ENCODE measurements at places on chromosomes 16 and 17. TPM values are rescaled to one million over a fixed set of nuclear protein-coding genes. Genes with fewer than 3 reads are reported as not detected.

The CPNE7 gene
- 75.3 TPM for total RNA-seq

The TMC5 gene
- 6.8 TPM for total RNA-seq

The C16orf46 gene
- total RNA-seq, result 0.37 TPM

The SULT1A2 gene
- total RNA-seq, result 0.07 TPM

The TBC1D16 gene
- total RNA-seq, result 14.5 TPM

The RRAD gene
- total RNA-seq, result 53.2 TPM

The TEX19 gene
- total RNA-seq, result 0.49 TPM

The KRTAP9-2 gene
- not detected for total RNA-seq

The HNF1B gene
- 17.4 TPM for total RNA-seq

The KRT39 gene
- total RNA-seq, result not detected

The RTN4RL1 gene
- 19.9 TPM for total RNA-seq

The CHST6 gene
- 0.17 TPM for total RNA-seq

The NAA60 gene
- 46.2 TPM for total RNA-seq
